ENCODE measurements at places on chromosomes 6 and 20.

DNA sequence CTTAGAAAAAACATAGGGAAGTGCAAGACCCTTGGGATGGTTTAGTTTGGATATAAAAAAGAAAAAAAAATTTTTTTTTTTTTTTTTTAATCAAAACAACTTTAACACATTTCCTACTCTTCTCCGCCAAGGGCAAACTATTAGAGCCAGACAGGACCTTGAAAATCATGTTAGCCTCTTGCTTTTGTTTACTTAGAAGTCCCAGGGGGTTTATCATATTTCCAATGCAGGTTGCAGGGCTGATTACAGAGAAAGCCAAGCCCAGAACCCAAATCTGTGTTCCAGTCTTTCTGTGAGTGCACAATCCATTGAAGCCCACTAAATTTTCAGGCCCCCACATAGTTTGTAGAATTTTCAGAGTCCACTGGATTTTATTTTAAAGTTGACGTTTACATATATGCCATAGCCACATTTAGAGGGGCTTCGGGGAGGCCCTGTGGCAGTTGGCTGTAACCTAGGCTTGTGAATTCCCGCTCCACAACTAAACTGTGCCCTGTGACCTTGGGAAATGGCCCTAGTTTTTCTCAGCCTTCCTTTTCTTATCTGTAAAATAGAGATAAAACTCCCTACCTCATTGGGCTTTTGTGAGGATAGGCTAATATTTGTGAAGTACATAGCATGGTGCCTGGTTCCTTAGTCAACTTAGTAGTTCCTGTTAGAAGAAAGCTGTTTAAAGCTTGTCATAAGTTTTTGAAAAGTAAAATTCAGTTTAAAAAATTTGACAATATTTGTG, 55.7 kb downstream of the NCOA7 start:
- no peak for DNase-seq

GRCh38 chr20:9180481-9181257, 111.8 kb downstream of the PLCB4 start:
- DNase-seq: no peak

DNA sequence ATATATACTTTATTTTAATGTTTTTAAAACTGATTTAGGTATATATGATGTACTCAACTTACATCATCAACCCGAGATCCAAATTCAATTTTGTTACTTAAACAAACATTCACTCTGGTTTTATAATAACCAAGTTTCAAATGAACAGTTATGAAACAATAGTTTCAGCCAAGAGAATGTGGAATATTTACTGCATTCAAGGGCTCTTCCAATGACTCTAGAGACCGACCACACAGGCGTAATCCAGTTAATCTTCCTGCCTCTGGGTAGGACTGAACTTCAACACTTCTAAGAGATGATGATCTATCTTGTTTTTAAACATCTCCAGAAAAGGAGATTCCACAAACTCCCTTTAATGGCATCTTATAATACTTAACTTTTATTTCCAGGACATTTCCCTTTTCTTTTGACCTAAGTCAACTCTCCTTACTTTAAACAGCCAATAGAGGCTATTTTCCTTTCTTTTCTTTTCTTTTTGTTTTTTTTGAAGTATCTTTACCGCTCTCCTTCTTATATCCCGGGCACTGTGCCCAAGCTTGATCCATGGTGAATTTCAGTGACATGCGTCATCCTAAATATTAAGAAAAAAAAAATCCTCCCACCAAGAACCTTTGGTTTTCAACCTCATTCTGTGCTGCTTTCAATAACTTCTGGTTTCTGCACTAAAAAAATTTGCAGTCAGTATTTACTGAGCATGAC, 110.1 kb downstream of the KIF13A start:
- DNase-seq: no peak

DNA sequence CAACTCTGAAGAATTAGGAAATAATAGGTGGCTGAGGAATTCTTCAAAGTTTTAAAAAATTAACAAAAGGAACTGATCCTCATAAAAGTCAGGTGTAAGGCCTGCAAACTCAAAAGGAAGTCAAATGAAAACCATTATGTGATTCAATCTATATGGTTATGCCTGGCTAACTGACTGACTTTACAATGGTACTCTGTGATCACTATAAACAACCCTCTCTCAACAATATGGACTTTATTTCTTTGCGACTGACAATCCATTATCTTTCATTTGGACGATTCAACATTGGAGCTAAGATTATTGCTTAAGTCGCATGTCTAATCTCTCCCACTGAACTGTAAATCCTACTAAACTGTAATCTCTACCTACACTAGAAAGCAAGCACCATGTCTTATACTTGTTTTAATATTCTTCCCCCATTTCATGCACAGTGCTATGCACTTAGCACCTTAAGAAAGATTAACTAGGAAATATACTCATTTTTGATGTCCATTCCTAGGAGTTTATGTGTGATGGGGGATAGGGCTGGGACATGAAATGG, 1.4 kb downstream of the STK38 start:
- DNase-seq: no peak

DNA sequence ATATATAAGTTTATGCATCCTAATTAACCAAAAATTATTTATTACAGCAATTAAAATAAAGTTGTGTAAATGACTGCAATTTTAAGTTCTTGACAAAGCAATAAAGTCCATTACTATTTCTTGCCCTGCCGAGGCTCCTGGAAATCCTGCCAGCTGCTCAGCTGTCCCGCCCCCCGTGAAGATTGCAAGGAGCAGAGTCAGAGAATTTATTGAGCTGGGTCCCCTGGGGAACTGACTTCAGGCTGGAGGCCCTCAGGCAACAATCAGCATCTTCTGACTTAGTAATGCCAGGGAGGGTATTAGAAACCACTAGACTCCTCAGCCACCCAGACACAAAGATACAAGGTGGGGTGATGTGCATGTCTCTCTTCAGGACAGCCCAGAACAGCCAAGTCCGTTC, 92.3 kb downstream of the EDN3 start:
- DNase-seq: no peak

- DNase-seq: no peak
Observed at GRCh38 chr6:114886670-114887436, 544.0 kb upstream of the HS3ST5 start.

GRCh38 chr6:20318851-20319387, 82.8 kb upstream of the E2F3 start:
- DNase-seq: no peak

Measured in OCI-LY7 (cell line).